CD4-positive, alpha-beta memory T cell (primary cell): ENCODE measurements at places on chromosomes 6 and 20.

- no peak for DNase-seq
- no peak overlapping the region for H3K27ac ChIP-seq
- no peaks in the 10 kb centered on the region for H3K36me3 ChIP-seq
- H3K4me3 ChIP-seq: no peak overlapping the region
- H3K4me1 ChIP-seq: peaks cover 20% of the 10 kb centered on the region
Measured at GRCh38 chr6:169250660-169251059, 3.0 kb downstream of the THBS2 start.

DNA sequence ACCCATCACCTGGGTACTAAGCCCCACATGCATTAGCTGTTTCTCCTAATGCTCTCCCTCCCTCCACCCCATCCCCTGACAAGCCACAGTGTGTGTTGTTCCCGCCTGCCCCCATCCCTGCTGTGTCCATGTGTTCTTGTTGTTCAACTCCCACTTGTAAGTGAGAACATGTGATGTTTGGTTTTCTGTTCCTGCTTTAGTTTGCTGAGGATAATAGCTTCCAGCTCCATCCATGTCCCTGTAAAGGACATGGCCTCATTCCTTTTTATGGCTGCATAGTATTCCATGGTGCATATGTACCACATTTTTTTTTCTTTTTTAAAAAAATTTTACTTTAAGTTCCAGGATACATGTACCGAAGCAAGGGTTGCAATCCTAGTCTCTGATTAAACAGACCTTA lies 76.7 kb downstream of the RNF217 start:
- H3K4me3 ChIP-seq: no peak overlapping the region
- DNase-seq: no peak

DNA sequence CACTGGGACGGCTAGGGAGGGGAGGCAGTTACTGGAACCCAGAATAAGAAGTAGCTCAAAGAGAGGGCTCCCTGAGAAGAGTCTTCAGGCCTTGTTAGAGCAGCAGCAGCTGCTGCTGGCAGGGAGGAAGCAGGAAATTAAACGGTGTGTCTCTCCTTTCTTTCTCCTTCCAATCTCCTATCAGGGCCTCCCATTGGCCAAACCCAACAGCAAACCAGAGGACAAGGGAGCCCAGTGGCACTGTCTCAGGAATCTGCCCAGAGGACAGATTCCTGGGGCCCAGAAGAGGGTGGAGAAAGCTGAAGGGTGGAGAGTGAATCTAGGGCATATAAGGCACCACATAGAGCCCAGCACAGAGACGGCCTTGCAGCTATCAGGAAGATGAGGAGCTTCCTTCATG lies 10.2 kb downstream of the BTN3A1 start:
- no peaks in the 10 kb centered on the region for H3K27me3 ChIP-seq
- DNase-seq: no peak
- no peak overlapping the region for H3K27ac ChIP-seq
- H3K4me3 ChIP-seq: no peak overlapping the region
- H3K4me1 ChIP-seq: peaks cover 14% of the 10 kb centered on the region

DNA sequence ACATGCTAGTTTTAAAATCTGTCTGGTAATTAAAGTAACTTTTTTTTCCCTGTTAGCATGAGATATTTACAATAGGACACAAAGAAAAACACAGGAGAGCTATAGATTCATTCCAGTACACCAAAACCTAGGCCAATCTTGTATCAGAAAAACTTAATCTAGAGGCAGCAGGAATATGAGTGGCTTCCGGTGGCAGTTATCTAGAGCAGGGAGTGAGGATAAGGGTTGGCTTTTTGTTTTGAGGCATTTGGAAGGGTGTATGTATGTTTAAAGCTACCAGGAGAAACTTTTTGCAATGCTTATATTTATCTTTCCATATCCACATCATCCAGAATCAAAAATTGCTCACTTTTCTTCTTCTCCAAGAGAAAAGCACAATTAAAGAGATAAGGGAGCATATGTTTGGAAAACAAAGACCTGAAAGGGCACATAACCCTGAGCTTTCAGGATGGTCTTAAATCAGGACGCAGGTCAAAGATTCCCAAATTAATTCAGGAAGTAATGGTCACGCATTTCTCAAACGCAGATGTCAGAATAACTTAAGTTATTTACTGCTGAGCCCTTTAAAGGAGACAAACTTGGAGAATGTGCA lies 13.1 kb downstream of the TFAP2A start:
- no peak for DNase-seq
- H3K36me3 ChIP-seq: no peaks in the 10 kb centered on the region
- no peak overlapping the region for H3K4me3 ChIP-seq
- peaks cover 12% of the 10 kb centered on the region for H3K27me3 ChIP-seq

- no peaks in the 10 kb centered on the region for H3K27me3 ChIP-seq
- H3K4me1 ChIP-seq: no peaks in the 10 kb centered on the region
- H3K4me3 ChIP-seq: no peak within 1 kb of the TSS
- no peak within 1 kb of the TSS for H3K27ac ChIP-seq
- DNase-seq: no peak
- no peaks in the 10 kb centered on the region for H3K36me3 ChIP-seq
Measured at GRCh38 chr6:49866485-49866943, at the start of gene CRISP1. Gene CRISP1 (minus strand): TSS chr6:49866535. CDS start chr6:49857400, 9,135 bp downstream.

DNA sequence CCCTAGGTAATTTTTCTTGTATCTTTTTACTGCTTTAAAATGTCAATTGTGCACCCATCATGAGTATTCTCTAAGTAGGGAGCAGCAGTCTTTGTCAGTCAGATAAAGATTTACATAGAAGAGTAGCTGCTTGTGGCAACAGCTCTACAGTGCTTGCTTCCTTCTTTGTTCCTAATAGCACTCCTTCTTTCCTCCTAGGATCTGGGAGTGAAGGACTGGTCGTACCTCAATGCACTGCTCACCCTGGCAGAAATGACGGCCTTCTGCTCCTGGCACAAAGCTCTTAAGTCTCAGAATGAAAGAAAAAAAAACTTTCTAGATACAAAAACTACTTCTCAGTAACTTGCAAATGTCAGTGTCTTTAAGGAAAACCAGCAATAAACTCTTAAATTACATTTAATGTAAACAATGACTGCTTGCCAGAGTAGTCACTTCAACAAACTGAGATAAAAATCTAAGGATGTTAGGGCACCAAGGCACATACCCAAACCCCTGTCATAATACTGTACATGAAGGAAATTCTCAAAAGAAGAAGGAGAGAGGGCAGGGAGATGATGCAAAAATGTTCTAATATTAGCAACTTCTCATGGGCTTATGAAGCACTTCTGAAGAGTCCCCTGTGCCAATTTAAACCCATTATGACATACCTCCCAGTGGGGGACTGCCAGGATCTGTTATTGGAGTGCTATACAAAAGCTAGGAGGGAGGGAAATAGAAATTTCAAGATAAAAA lies 34.0 kb downstream of the NCOA6 start:
- no peak overlapping the region for H3K27ac ChIP-seq
- no peaks in the 10 kb centered on the region for H3K27me3 ChIP-seq
- no peak for DNase-seq
- peaks cover 10% of the 10 kb centered on the region for H3K36me3 ChIP-seq
- H3K4me1 ChIP-seq: no peaks in the 10 kb centered on the region

- no peak overlapping the region for H3K27ac ChIP-seq
- H3K4me3 ChIP-seq: no peak overlapping the region
- no peaks in the 10 kb centered on the region for H3K27me3 ChIP-seq
- H3K4me1 ChIP-seq: peaks cover 4% of the 10 kb centered on the region
- no peak for DNase-seq
- H3K36me3 ChIP-seq: no peaks in the 10 kb centered on the region
Measured at GRCh38 chr6:170435766-170436165, 117.3 kb downstream of the PSMB1 start.

GRCh38 chr6:147131532-147132128 lies 72.6 kb upstream of the STXBP5 start:
- H3K27me3 ChIP-seq: no peaks in the 10 kb centered on the region
- H3K4me3 ChIP-seq: no peak overlapping the region
- no peaks in the 10 kb centered on the region for H3K36me3 ChIP-seq
- no peak for DNase-seq
- H3K27ac ChIP-seq: no peak overlapping the region
- no peaks in the 10 kb centered on the region for H3K4me1 ChIP-seq

- no peak for DNase-seq
- H3K36me3 ChIP-seq: no peaks in the 10 kb centered on the region
- no peak overlapping the region for H3K27ac ChIP-seq
- H3K27me3 ChIP-seq: no peaks in the 10 kb centered on the region
- no peak overlapping the region for H3K4me3 ChIP-seq
Measured at GRCh38 chr6:124872361-124873065, 89.7 kb upstream of the RNF217 start.

GRCh38 chr6:11744101-11744500 lies 34.5 kb downstream of the ADTRP start:
- no peak for DNase-seq
- H3K27me3 ChIP-seq: no peaks in the 10 kb centered on the region
- no peaks in the 10 kb centered on the region for H3K4me1 ChIP-seq
- no peaks in the 10 kb centered on the region for H3K36me3 ChIP-seq
- no peak overlapping the region for H3K4me3 ChIP-seq
- no peak overlapping the region for H3K27ac ChIP-seq

DNA sequence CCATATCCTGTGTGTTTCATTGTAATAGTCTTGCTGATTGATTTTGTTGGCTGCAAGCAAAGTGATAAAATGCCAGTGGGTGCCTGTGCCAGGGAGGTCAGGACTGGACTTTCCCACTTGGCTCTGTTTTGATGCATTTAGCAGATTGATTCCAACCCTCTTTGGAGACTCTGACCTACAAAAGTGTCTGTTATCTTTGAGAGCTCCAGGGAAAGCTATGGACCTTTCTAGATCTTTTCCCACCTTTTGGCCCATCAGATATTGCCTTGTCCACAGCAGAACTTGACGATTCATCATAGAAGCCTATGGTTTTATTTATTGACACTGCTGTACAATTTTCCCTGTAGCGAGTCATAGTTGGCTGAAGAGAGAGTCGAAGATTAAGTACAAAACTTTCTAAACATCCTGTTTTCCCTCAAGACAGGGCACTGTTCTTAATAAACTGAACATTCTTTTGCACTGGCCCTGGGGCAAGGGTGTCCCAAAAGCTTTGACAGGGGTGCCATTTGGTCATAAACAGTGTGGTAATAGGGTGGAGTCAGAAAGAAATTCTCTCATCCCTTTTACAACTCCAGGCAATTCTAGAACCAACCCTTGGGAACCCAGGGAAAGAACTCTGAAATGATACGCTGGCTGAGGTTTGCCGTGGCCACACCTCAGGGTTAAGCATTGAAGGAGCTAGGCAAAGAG lies 53.7 kb downstream of the E2F3 start:
- H3K4me1 ChIP-seq: peaks cover 21% of the 10 kb centered on the region
- DNase-seq: no peak
- H3K36me3 ChIP-seq: no peaks in the 10 kb centered on the region
- no peak overlapping the region for H3K27ac ChIP-seq
- no peak overlapping the region for H3K4me3 ChIP-seq

DNA sequence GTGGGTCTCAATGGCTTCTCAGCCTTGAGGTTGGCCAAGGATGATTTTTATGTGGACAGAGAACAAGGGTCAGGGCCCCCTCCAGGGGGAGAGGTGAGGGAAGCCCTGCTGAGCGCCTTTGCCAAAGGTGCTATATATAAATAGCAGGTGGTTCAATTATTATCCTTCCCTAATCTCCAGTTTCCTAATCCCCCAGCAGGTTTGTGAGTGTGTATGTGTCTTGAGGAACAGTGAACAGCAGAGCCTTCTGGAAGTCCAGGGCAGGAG lies 3.2 kb upstream of the SIRPA start:
- no peak overlapping the region for H3K27ac ChIP-seq
- no peak for DNase-seq
- H3K27me3 ChIP-seq: peaks cover 6% of the 10 kb centered on the region
- H3K36me3 ChIP-seq: no peaks in the 10 kb centered on the region
- no peak overlapping the region for H3K4me3 ChIP-seq

- DNase-seq: no peak
- H3K27ac ChIP-seq: no peak overlapping the region
- peaks cover 10% of the 10 kb centered on the region for H3K4me1 ChIP-seq
- H3K27me3 ChIP-seq: no peaks in the 10 kb centered on the region
- no peaks in the 10 kb centered on the region for H3K36me3 ChIP-seq
Measured at GRCh38 chr20:57695940-57696339, 13.9 kb downstream of the PMEPA1 start.

- no peaks in the 10 kb centered on the region for H3K27me3 ChIP-seq
- H3K4me3 ChIP-seq: no peak overlapping the region
- no peak overlapping the region for H3K27ac ChIP-seq
- no peak for DNase-seq
Measured at GRCh38 chr20:50208085-50208491, 17.5 kb downstream of the CEBPB start.

GRCh38 chr20:34525709-34526416 lies 9.6 kb downstream of the DYNLRB1 start:
- no peak overlapping the region for H3K4me3 ChIP-seq
- DNase-seq: no peak
- H3K4me1 ChIP-seq: peaks cover 25% of the 10 kb centered on the region

GRCh38 chr6:10030942-10031537 lies 383.8 kb downstream of the TFAP2A start:
- DNase-seq: no peak
- H3K4me3 ChIP-seq: no peak overlapping the region
- H3K27me3 ChIP-seq: no peaks in the 10 kb centered on the region

GRCh38 chr6:71471718-71472117 lies 183.1 kb downstream of the OGFRL1 start:
- no peaks in the 10 kb centered on the region for H3K36me3 ChIP-seq
- no peaks in the 10 kb centered on the region for H3K4me1 ChIP-seq
- H3K27ac ChIP-seq: no peak overlapping the region
- DNase-seq: no peak

DNA sequence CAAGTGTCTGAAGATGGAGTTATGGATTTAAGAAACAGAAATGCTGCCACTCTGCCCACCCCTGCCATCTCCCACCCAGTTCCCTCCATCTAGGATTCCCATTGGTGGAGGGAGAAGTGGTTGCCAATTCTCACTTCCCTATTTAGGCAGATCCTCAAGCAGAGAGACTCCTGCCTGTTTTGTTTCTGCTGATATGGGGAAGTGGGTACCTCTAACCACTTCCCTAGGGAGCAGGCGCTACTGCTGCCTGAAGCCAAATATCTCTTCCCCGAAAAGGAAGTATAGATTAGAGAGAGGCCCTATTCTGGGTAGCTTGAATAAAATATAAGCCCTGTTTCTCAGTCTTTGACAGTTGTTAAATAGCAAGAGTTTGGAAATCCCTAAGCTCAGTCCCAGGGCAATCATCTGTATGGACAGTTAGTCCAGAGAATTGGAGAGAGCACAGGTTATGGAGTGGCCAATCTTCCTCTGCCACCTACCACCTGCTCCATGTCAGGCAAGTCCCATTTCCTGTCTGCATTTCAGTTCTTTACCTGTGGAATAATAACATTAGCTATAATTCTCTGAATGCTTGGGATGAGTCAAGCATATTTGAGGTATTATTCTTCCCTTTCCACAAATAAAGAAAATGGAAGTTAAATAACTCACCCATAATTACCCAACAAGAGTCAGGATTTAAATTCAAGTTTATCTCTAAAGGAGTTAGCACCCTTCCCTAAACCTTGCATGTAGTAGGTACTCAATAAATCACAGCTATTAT lies 2.6 kb upstream of the ADGB start:
- H3K4me1 ChIP-seq: no peaks in the 10 kb centered on the region
- no peak overlapping the region for H3K4me3 ChIP-seq
- no peaks in the 10 kb centered on the region for H3K36me3 ChIP-seq
- DNase-seq: no peak
- no peak overlapping the region for H3K27ac ChIP-seq

- no peaks in the 10 kb centered on the region for H3K36me3 ChIP-seq
- H3K4me1 ChIP-seq: no peaks in the 10 kb centered on the region
- no peak for DNase-seq
Measured at GRCh38 chr6:2485116-2485515, 239.7 kb upstream of the GMDS start.

GRCh38 chr6:36514554-36515456 lies 32.5 kb downstream of the STK38 start:
- peaks cover 15% of the 10 kb centered on the region for H3K4me1 ChIP-seq
- H3K36me3 ChIP-seq: peaks cover 75% of the 10 kb centered on the region
- H3K27ac ChIP-seq: no peak overlapping the region
- no peaks in the 10 kb centered on the region for H3K27me3 ChIP-seq
